Left hindlimb (tissue), 1 donor: ENCODE measurements at places on chromosomes 1 and 21.

DNA sequence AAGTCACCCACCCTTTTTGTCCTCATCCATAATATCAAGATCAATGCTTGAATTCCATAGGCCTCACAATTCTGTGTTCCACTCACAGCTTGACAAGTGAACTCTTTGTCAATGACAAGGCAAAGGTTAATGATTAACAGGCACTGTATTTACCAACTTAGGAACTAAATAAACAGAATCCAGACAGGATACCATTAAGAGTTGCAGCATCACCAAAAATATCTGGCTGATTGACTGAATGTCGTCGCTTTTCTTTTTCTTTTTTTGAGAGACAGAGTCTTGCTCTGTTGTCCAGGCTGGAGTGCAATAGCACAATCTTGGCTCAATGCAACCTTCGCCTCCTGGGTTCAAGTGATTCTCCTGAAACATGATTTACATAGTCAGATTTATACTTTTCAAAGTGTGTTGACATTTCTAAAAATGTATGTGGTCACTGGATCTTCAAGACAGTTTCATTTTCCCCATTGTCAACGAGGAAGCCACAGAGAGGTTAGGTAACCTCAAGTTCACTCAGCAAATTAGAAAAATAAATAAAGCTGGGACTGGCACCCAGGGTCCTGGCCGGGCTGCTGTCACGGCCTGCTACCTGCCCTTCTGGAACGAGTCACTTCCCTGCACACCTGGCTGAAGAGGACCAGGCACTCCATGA is 81.0 kb downstream of the PDE9A start:
- DNase-seq, result no peak

DNA sequence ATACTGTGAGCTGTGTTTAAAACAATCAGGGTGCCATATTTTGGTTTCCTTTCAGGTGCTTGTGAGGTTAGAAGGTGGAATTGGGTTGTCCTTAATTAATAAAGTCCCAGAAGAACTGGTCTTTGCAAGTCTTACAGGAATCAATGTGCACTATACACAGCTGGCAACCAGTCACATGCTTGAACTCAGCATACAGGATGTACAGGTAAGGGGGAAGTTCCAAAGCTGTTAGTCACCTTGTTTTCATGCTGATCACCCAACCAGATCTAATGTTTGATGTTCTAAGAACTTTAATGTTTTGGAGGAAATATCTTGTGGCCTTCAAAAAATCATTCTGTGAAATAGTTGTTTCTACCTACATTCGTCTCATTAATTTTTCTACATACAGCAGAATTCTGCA is 156.3 kb downstream of the VPS13D start:
- DNase-seq, result no peak

DNA sequence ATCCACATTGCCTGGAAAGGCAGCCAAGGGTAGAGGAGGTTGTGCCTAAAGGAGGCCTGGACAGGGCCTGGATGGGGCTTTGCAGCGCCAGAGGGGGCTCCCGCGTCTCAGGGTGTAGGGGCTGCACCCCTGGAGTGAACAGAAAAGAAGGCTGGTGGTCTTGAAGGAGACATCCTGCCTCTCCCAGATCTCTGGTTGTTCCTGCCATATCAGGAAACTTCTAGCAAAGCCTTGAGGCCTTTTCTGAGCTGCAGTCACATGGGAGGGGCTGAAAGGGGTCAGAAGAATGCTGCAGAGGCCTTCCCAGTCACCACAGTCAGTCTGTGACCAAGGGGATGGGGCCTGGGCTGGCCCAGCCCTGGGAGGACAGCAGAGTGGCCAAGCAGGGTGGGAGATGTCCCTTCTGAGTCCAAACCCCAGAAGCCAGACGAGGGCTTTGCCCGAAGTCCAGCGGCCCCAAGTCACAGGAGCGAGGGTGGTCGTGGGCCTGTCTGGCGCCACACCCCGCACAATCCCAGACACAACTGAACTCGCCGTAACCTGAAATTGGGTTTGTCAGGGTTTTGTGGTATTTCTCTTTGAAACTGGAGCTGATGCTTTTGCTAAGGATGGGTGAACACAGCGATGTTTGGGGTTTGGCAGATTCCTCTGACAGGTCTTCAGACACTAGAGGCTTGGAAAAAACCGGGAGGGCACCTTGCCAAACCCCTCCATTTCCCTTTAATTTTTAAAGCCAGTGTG is 29.6 kb downstream of the SIM2 start:
- no peak for DNase-seq

GRCh38 chr1:24925082-24925779 is 4.8 kb downstream of the RUNX3 start:
- no peak for DNase-seq

- no peak for DNase-seq
Observed at GRCh38 chr21:37224861-37225839, 42.0 kb downstream of the VPS26C start.

GRCh38 chr1:151313501-151313900 is 13.7 kb downstream of the PI4KB start:
- DNase-seq, result no peak

- no peak for DNase-seq
Observed at GRCh38 chr21:15272591-15272990, 207.8 kb upstream of the NRIP1 start.

- no peak for DNase-seq
Observed at GRCh38 chr1:54259546-54260140, 59.7 kb downstream of the MRPL37 start.

DNA sequence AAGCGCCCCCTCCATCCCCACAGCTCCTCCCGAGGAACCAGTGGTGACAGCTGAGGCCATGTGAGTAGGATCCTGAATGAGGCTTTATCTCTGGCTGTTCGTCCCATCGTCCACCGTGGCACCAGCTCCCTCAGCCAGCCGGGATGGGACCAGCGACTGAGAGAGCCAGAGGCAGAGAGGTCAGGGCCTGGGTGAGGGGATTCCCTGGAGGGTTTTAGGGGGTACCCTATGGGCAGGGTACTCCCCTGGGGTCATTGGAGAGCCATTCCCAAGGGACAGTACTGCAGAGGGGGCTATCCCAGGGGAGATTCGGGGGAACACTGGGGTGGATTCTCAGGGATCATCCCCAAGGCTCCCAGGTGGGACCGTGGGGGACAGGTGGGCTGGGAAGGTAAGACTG is 2.4 kb downstream of the TMEM125 start:
- DNase-seq, result no peak

GRCh38 chr1:19038096-19038495 is 81.6 kb upstream of the IFFO2 start:
- no peak for DNase-seq

GRCh38 chr21:26505211-26505610 is 67.9 kb downstream of the CYYR1 start:
- DNase-seq, result no peak

DNA sequence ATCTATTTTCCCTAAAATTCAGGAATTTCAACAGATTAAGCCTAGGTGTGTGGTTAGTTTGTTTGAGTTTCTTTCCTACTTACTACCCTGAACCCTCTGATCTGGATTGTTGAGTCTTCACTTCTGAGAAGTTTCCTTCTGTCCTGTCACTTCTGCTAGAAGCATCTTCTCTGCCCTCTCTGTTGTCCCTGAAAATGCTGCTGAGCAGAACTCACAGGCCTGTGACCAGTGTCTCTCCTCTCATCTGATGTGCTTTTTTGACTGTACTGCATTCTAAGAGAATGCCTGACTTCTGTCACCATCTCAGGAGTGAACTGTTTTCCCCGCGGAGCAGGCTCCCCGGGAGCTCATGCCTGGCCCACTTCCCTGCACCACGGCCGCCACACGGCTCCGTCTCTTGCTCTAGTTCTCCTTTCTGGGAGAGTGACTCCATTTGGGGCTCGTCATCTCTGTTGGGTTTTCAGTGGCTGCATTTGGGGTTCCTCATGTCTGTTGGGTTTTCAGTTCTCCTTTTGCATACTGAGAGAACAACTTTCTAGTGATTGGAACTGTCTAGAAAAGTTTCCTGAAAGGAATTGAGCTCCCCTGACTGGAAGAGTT is 77.9 kb downstream of the POFUT2 start:
- DNase-seq, result no peak

GRCh38 chr21:31103571-31104265 is 65.4 kb upstream of the KRTAP19-8 start:
- DNase-seq, result no peak

DNA sequence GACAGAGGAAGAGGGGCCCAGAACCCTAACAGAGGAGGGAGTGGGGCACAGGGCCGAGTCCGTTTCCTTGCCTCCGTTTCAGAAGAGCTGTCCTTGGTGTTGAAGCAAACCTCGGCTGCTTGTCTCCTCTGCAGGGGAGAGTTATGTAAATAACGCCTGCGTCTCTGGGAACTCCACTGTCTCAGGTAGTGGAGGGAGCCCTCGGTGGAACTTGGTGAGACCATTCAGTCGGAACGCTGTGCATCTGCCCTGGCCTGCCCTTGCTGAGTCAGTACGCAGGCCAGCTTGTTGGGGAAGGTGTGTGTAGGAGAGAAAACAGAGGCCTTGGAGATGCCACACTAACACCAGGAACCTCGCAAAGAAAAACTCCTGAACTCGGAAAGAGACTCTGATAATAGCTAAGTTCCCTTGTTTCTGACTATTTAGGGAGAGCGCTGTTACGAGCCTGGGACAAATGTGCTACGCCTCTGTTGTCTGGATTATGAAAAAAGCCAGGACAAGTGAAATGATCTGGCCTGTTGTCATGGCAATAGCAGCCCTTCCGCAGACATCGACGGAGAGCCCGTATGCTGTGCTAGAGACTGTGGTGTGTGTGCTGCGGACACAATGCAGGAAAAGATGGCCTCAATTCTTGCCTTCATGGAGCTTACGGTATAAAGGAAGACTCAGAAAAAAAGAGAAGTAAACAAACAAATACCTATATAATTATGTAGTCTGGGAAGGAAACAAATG is 94.6 kb upstream of the AKT3 start:
- DNase-seq, result no peak

DNA sequence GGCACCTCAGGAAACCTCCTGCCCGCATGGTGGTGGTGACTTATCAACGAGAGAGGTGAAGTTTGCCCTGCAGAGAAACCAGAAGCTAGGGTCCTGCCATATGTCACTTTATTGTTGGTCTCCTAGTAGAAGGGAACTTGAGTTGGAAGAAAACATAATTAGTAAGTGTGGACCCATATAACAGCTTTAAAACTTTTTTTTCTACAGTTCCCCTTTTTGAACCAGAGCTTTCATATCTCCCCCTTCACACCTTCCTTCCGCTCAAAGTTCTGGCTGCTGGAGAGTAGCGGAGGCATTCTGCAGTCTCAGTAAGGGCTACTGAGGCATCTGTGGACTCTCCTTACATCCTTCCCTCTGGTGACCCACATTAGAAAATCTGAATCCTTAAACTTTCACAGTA is 48.9 kb downstream of the PHC2 start:
- no peak for DNase-seq

GRCh38 chr1:97308131-97308530 is 586.5 kb downstream of the PTBP2 start:
- no peak for DNase-seq

DNA sequence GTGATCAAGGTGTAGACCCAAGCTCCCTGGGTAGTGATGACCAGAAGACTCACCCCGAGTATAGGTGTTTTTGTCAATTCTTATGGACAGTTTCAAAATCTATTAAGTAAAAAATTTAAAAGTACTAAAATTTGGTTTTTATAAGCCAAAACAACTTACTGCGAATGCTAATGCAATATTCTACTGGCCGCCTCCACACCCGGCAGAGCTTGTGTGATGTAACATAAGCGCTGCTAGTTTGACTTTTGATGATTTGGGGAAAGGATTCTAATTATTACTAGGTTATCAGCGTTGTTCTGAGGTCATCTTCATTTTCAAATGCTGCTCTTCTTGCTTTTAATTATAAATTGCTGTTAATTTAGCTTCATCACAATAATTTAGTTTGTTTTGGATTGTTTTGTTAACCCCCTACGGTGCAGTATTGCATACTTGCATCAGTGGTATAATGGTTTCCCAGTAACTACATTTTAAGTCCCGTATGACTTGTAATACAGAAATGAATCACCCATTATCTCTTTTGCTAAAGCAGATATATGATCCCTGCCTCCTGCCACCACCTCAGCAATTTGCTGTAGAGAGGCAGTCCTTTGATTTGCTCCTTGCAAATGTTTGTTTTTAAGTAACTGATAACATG is 178.0 kb downstream of the SDCCAG8 start:
- no peak for DNase-seq

- DNase-seq, result no peak
Observed at GRCh38 chr1:61089338-61089737, 7.0 kb downstream of the NFIA start.

- no peak for DNase-seq
Observed at GRCh38 chr1:81314513-81315233, 486.1 kb upstream of the ADGRL2 start.

DNA sequence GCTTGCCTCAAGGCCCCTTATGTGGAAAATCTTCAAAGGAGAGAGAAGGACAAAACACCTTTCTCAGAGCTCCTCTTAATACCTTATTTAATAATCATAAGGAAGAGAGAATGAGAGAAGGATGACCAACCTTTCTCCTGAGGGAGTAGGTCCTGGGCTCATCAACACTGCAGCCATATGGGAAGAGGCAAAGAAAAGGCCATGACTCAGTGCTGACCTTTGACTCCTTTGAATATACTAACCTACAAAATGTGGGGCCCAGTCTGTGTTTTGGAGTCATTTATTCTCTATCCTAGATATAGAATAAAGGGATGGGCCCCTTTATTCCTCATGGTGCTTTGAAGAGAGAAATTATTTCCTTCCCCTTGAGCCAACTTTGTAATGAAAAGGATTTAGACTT is 38.3 kb downstream of the CAMSAP2 start:
- DNase-seq, result no peak

GRCh38 chr1:229248821-229249817 is 21.8 kb upstream of the RAB4A start:
- DNase-seq, result no peak

DNA sequence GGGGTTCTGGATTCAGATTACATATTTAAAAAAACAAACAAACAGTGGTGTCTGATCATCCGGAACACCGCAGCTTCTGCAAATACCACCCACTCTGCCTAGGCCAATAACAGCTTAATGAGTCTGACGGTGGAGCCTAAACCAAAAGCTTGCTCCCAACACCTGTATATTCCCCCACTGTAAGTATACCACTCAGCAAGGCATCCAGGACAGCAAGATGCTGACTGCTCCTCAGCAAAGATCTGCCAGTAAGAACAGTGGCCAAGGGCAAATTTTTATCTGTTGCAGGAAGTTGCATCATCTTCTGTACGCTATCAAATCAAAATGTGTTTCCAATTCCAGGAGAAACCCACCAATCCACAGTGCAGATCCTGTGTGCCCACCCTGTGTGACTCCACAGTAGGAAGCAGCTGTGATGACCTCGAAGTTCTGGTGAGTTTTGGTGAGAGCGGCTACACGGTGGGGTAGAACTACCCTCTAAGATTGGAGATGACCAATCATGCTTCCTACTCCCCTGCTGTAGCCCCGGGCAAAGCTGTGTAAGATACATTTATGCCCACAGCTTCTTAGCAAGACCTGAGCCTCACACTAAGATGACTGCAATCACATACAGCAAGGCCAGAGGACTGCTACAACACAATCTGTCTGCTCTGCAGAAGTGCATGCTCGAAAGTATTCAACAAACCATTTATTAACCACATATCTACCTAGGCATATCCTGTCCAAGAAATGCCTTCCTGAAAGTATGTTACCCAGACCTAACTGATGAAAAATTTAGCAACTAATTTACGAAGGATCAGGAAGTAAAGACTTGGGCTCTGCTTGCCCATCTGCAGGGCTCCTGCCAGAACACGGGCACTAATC is 30.5 kb downstream of the SIPA1L2 start:
- no peak for DNase-seq
